ENCODE measurements at places on chromosomes 11 and 22.

DNA sequence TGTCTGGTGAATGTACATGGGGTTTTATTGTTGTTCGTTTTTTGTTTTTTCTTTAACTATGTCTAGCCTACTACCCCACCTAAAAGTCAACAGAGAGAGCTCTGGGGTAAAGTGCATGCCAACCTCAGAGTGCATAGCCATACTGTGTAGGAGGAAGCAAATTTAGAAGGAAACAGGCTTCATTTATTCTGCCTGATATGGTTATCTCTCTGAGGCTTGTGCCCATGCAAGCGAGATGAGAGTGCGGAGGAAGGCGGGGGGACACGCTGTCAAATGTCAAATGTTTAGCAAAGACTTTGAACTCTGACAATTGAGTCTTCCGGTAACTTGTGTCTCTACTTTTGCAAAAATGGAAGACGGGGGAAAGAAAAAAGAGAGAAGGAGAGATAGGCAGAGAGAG, 295.5 kb downstream of the ETS1 start:
- no peak for DNase-seq

- no peak for DNase-seq
Observed at GRCh38 chr11:2267851-2268728, 2.3 kb downstream of the ASCL2 start.

- DNase-seq, result no peak
Observed at GRCh38 chr11:123080015-123080414, 18.1 kb upstream of the HSPA8 start.

GRCh38 chr11:69157156-69157821, 1.6 kb downstream of the SMIM38 start:
- DNase-seq, result peak; percentile 87

DNA sequence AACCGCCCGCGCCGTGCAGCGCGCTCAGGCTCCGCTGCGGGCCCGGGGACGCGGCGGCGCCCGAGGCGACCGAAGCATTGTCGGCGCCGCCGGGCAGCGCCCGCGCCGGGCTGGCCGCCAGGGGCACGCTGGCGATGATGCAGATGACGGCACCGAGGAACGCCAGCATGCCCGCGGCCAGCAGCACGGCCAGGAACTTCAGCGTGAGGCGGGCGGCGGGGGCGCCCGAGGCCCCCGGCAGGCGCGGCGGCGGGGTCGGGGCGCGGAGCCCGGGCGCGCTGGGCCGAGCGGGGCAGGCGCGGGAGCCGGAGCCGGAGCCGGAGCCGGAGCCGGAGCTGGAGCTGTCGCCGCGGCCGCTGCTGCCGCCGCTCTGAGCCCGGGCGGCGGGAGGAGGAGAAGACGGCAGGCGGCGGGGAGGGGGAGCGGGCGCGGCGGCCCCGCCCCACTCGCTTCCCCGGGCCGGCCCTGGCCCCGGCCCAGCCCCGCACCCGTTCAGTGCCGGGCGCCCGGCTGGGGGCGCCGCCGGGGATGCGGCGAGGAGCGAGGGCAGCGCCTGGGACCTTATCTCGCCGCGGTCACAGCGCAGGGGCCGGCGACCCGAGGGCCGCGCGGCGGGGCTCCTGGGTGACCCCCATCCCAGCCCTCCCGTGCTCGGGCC, at the start of gene NPTXR:
TSS of gene NPTXR (minus strand) at position 372 of the 658 bp plus-strand sequence.
- DNase-seq, result no peak

- no peak for DNase-seq
Observed at GRCh38 chr22:29208879-29209623, 3.4 kb downstream of the EMID1 start.

Measured in C1 segment of cervical spinal cord (tissue), 14 donors.